ENCODE measurements at places on chromosomes 5 and 9.

DNA sequence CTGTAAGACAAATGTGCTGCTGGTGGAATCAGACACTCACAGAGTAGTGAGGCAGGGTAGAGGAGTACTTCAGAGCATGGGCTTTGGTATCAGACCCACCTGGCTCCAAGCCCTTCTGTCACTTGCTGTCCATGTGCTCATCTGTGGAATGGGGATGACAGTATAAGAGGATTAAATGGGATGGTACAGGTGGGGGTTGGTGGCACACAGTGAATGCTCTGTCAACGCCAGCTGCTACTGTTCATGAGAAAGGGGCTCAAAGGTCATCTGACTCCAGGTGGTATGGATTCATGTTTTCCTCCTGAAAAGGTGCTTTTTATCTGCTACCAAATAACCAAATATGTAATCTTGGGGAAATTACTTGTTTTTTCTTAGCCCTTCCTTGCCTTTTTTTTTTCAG, 23.0 kb upstream of the PPARGC1B start:
- no peak for DNase-seq

- DNase-seq = no peak
Observed at GRCh38 chr5:176716320-176716719, 69.0 kb downstream of the TSPAN17 start.

- DNase-seq = no peak
Observed at GRCh38 chr5:159410480-159410879, 80.2 kb upstream of the IL12B start.

DNA sequence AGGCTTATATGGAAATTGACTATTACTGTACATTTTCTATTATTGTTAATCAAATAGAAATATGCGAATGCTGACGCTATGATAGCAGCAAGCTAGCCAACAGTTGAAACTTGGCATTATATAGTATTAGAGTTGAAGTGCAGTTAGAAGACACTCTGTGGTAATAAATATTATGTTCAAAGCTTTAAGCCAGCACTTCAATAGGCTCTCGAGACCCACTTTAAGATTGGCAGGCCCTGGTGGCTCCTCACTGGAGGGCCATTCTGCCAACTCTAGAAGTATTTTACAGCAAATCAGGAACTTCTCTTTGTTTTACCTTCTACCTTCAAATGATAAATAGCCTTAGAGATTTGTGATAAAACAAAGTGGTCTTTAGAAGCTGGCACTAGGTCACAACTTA, 2029.0 kb upstream of the WWC1 start:
- DNase-seq = no peak

GRCh38 chr5:29939988-29940387, 1253.5 kb upstream of the CDH6 start:
- no peak for DNase-seq

DNA sequence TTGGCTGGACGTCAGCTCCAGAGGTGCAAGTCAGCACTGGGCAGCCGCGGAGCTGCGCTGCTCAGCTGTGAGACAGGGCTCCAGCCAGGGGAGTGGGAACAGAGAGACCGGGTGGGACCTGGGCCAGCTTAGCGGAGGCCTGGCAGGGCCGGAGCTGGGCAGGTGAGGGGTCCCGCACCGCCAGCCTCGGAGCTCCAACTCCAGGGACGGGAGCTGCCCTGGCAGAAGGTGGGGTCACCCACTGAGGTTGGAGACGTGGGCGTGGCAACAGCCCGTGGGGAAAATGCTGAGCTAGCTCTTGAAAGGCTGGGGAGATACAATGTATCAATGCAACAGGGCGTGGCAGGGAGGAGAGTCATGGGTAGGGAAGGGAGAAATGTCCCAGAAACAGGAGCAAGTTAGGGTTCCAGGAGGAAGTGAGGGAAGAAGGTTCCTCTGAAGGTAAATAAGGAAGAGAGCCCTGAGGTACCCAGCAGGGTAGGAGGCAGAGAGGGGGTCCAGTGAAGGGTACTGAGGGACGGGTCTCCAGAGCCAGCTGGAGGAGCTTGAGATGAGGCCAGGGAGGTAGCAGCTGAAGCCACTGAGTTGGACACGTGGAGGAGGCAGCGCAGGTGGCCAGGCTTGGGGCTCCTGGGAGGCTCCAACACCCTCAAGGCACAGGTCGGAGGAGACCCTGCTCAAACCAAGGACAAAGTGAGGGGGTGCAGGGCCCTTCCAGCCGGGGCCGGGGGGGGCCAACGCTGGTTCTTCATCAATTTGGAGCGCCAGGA, 736 bp upstream of the NKD2 start:
- no peak for DNase-seq

DNA sequence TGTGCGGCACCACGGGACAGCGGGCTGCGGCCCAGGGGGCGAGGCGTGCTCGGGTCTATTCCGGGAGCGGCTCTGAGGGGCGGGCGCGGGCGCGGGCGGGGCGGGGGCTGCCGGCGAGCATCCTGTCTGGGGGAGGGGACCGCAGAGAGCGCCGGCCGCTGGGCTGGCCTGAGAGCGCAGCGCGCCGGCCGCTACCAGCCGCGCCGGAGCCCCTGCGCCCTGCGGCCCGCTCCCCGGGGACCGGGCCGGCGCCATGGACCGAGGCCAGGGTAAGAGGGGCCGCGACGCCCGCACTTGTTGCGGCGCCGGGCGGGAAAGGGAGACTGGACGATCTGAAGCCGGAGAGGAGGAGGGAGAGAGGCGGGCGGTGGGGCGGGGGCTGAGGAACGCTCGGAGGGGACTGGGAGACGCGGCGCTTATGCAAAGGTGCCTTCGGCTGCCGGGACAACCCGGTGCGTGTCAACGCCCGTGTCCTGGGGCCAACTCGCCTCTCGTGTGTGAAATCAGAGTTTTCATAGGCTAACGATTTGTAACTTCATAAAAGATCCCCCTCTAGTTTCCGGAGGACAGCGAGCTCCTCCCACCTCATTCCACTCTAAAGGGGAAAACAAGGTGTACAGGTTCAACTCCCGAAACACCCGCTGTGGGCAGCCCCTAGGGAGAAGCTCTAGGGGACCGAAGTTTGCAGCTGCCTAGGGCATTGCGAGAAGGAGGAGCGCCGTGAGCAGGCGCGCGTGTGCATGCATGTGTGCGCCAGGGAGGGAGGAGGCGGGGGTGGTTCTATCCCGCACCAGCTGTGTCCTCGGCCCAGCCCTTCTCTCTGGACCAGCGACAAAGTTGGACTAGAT, at the start of gene AFAP1L1:
Gene AFAP1L1, plus strand, starts transcription at position 144 of the 848 bp plus-strand sequence. Its CDS starts 110 bp downstream, at position 254.
- no peak for DNase-seq

DNA sequence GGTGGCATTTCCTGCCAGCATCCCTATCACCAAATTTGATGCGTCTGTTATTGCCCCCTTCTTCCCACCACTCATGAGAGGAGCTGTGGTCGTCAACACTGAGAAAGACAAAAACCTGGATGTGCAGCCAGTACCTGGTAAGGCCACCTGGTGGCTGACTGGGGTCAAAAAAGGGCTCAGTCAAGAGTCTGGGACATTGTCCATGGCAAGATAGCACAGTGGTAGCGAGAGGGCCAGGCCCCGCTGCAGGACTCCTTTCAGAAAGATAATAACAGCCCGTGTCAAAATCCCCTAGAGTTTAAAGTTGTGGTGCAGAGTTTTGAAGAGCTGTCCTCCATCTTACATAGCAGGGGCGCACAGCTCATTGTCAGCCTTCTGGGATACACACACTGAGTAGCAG, 40.8 kb downstream of the CSF1R start:
- DNase-seq = no peak

DNA sequence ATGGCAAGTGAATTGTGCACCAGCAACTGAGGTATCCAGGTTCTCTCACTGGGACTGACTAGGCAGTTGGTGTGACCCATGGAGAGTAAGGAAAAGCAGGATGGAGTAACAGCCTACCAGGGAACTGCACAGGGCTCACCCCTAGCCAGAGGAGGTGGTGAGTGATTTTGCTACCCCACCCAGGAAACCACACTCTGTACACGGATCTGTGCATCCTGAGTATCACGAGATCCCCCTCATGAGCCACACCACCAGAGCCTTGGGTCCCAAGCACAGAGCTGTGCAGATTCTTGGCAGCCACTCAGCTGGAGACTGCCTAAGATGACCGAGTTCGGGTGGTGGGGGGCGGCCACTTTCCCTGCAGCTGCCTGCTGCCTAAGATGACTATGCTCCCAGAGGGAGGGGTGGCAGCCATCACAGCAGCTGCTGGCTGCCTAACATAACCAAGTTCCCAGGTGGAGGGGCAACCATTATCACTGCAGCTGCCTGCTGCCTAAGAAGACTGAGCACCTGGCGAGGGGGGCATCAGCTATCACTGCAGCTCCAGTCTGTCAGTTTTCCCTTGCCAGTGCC, 48.4 kb upstream of the EFNA5 start:
- no peak for DNase-seq

- no peak for DNase-seq
Observed at GRCh38 chr5:178994580-178995340, at the start of gene GRM6. TSS of gene GRM6 (minus strand) at chr5:178995320. CDS start at chr5:178994944, 376 bp downstream.

DNA sequence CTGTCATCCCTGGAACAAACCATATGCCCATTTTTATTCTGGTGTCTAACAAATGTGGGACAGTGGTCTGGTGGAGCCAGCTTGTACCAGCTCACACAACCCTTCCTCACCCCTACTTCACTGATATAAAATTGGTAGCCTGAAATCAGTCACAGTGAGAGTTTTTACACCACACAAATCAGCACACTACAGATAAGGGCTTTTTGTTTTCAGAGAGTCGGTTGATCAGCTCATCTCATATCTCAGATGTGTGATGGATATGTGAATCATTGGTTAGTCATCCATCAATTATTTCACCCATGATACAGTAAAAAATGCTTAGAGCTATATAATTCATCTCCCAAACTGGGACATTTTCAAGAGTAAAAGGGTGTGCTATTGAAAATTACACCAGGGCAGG, 529.2 kb downstream of the EBF1 start:
- DNase-seq = no peak

GRCh38 chr9:136467766-136468165, 15.1 kb downstream of the SEC16A start:
- no peak for DNase-seq

- no peak for DNase-seq
Observed at GRCh38 chr9:115668521-115668920, 485.1 kb upstream of the PAPPA start.

GRCh38 chr5:157196045-157196444, 15.4 kb downstream of the ITK start:
- DNase-seq = no peak

GRCh38 chr5:88819301-88819999, 63.5 kb downstream of the MEF2C start:
- no peak for DNase-seq

DNA sequence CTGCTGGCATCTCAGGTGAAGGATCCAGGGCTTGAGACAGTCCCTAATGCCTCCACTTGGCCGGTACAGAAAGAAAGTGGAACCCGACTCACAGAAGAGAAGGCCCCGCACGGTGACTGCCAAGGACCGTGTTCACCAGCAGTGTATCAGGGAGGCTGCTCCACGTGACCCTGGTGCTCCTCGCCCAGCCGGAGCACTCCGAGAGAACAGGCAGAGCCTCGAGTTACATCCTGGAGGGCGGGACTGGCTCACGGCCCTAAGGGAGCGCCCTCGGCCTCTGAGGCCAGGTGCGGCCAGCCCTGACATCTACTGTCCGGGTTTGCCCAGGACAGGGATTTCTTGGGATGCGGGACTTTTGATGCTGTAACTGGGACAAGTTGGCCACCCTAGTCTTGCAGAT, 104.0 kb upstream of the SARDH start:
- DNase-seq = no peak

DNA sequence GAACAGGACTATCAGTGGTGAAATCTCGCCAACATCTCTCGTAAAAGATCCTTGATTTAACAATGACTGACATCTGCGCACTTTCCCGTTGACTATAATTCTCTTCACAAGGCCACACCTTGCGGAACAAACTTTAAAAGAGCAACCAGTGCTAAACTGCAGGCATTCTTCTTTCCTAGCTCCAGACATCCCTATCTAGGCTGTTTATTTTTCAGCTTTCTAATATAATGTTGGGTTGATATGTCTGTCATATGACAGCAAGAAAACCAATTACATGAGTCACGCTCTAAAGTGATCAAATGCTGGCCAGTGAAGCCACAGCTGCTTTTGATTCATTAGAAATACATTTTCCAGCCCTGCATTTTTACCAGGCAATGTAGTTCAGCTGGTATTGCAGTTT, 162.5 kb downstream of the ELAVL2 start:
- DNase-seq = no peak

- DNase-seq = no peak
Observed at GRCh38 chr5:58912116-58912515, 329.2 kb downstream of the RAB3C start.

GRCh38 chr5:169913479-169913878, 66.8 kb downstream of the INSYN2B start:
- DNase-seq = no peak

DNA sequence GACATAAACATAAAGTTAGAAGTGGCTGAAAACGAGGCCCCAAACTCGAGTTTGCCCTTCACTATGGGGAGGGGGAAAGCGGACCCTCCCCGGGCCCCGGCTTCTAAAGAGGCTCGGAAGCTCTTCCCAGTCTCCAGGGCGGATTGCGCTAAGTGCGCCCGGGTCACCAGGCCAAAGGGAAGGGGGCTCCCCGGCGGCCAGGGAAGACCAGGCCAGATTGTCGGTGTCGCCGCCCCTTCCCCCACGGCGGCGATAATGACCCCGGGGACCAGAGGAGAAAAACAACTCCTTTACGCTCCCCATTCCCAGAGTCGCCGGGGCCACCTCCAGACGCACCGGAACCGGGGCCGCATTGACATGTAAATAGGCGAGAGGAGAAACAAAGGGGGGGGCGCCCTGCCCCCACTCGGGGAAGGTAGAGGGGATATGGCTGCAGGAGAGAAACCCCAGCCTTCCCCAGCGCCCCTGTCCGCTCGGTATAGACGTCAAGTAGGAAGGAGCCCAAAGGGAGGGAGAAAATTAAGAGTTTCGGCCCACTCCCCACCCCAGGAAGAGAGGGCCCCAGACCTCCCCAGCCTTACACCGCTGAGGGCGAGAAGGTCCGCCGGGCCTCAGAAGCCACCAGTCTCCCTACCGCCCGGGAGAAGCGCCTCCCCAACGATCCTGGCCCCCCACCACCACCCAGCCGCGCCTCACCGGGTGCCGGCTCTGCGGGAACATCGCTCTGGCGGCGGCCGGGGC, 1.7 kb downstream of the TLE1 start:
- DNase-seq = no peak

DNA sequence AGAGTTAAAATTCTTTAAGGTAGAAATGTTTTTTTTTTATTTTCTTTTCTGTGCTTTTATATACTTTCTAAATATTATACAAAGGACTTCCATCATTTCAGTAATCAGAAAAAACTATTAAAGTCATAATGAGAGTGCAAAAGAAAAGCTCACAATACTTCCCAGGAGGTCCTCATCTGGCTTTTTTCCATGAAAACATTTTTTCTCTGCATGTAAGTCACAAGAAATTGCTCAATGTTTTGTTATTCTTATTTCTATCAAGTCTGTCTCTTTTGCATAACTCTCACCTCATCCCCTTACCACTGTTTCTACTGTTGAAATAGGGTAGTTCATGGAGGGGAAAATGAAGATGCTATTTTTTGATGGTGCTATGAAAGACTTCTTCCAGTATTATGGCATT, 375.0 kb downstream of the TMEM232 start:
- DNase-seq = no peak
